ENCODE measurements at places on chromosomes 3 and 15. TPM values are rescaled to one million over a fixed set of nuclear protein-coding genes. Genes with fewer than 3 reads are reported as not detected.

The CLDN18 gene
- not detected for total RNA-seq

- no peaks in the 10 kb centered on the region for H3K27me3 ChIP-seq
- no peak overlapping the region for H3K4me3 ChIP-seq
- no peaks in the 10 kb centered on the region for H3K36me3 ChIP-seq
- no peaks in the 10 kb centered on the region for H3K4me1 ChIP-seq
Measured at GRCh38 chr3:4623421-4623999, 130.4 kb downstream of the ITPR1 start.

DNA sequence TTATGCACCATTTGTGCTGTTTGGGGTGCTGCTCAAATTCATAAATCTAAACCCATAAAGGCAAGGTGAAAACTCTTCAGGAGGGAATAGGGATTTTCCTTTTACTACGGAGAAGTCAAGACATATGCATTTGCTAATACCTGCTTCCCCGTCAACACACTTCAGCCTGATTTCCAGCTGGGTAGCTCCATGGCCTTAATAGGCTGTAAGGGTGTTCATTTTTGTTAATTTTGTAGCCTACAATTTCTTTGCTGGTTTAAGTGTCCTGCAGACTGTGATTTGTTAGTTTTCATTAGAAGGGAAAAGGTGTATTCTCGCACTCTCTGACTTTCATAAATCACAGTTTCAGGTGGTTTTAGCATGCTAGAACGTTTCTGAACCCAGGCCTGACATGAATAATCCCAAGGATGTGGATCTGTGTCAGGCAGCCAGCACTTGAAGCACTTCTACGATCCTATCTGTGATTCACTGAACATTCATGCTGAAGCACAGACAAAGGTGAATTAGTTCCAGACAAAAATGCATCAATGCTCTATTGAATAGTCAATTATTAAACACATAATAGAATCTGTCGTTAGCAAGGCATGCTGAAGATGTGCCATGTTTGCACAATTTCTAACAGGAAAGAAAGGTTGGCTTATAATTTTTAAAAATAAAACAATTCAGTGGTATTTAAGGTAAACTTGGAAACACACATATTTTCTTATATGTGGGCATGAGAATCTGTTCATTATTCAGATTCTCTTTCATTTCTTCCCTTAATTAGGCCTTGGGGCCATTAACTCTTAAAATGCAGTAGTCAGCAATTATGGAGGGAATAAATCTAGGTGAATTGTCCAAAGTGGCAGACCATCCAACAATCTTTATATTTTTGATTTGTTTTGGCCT lies 17.9 kb upstream of the NMNAT3 start:
- no peak overlapping the region for H3K27ac ChIP-seq
- H3K36me3 ChIP-seq: no peaks in the 10 kb centered on the region
- H3K27me3 ChIP-seq: no peaks in the 10 kb centered on the region

DNA sequence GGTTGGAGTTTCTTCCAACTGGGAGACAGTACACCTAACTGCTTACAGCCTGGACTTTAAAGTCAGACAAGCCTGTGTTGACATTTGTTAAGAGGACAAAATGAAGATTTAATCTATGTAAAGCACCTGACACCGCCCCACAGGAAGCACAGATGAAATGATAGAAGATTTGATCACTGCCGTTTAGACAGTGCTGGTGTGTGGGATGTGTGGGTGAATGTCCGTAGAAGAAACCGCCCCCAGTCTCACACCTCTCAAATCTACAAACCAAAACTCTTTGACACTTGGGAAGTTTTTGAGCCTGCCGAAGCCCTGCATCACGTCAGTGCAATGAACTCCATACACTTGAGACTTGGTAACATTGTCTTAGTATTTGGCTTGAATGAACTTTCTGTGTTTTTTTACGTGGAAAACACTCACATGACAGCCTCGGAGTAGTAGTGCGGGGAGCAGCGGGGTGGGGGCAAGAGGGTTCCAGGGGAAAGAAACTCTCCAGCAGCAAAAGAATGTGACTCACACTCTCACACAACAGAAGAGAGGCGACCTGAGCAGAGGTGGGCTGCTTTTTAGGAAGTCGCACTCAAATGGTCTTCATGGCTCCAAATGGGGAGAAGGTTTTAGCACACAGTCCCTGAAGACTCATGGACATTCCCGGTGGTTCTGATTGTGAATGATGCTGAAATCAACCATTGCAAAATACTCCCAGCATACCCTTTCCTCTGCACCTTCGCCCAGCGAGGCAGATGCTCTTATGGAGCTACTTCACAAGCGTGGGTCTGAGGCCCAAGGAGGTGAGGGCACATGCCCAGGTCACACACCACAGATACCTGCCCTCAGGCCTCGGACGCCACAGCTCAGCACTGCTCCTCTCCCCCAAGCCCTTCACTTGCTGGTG lies 79.2 kb downstream of the SRGAP3 start:
- H3K4me3 ChIP-seq: no peak overlapping the region
- H3K4me1 ChIP-seq: peaks cover 6% of the 10 kb centered on the region
- no peaks in the 10 kb centered on the region for H3K36me3 ChIP-seq
- no peak for DNase-seq
- no peaks in the 10 kb centered on the region for H3K27me3 ChIP-seq
- no peak overlapping the region for H3K27ac ChIP-seq

Measured in heart left ventricle (tissue), 16 donors.